T-helper 17 cell (primary cell): ENCODE measurements at places on chromosomes 6 and 20. TPM values are rescaled to one million over a fixed set of nuclear protein-coding genes. Genes with fewer than 3 reads are reported as not detected.

- H3K36me3 ChIP-seq: peaks cover 5% of the 10 kb centered on the region
- H3K4me3 ChIP-seq: no peak overlapping the region
- H3K4me1 ChIP-seq: peaks cover 2% of the 10 kb centered on the region
- no peak for DNase-seq
- peaks cover 71% of the 10 kb centered on the region for H3K27me3 ChIP-seq
- no peak overlapping the region for H3K27ac ChIP-seq
Measured at GRCh38 chr6:41656002-41656691, 17.9 kb downstream of the MDFI start.

DNA sequence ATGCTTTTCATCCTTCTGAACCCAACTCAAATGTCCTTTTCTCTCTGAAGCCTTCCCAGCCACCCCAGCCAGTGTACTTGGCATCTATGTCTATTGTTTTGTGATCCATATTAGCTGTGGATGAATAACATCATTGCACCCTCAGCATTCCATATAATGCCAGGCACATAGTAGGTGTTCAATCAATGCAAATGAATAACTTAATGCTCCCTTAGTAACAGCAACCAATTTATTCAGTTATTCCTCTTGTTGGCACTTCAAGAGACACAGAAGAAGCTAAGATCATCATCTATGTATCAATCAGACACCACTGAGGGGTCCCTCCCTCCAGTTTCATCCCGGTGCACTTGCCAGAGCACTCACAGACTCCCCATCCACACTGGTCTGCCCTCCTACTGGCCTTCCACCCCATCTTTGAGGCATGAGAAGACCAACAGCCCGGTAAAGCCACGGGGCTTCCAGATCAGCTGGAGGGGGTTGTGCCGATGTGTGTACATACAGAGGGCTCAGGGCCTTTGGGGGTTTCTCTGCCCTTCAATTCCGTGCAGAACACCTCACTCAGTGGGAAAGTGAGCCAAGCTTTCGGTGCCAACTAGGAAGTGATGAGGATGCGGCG is 2.4 kb upstream of the TAF8 start:
- H3K36me3 ChIP-seq: no peaks in the 10 kb centered on the region
- no peak for DNase-seq
- H3K27me3 ChIP-seq: no peaks in the 10 kb centered on the region
- peak overlapping the region; percentile 96 for H3K4me3 ChIP-seq
- peak overlapping the region; percentile 95 for H3K27ac ChIP-seq

DNA sequence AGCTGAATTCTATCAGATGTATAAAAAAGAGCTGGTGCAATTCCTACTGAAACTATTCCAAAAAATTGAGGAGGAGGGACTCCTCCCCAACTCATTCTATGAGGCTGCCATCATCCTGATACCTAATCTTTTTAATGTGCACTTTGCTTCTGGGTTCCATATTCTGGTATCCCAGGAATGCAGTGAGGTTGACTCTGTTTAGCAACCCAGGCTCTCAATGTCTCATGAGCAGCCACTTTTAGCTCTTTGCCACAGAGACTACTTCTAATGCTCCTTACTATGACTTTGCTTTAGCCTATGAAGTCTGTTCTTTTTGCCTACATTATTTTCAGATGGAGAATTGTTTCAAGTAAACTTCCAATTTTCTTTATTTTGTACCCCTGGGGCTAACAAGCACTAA is 185.5 kb upstream of the NRSN1 start:
- no peaks in the 10 kb centered on the region for H3K36me3 ChIP-seq
- H3K4me3 ChIP-seq: no peak overlapping the region
- H3K27me3 ChIP-seq: no peaks in the 10 kb centered on the region
- H3K27ac ChIP-seq: no peak overlapping the region
- H3K4me1 ChIP-seq: no peaks in the 10 kb centered on the region

GRCh38 chr20:22797103-22797502 is 212.7 kb upstream of the FOXA2 start:
- no peak overlapping the region for H3K27ac ChIP-seq
- no peak for DNase-seq
- H3K4me3 ChIP-seq: no peak overlapping the region
- no peaks in the 10 kb centered on the region for H3K27me3 ChIP-seq
- H3K4me1 ChIP-seq: no peaks in the 10 kb centered on the region

The PRR18 gene
- not detected for total RNA-seq

The OXT gene
- not detected for total RNA-seq
